ENCODE measurements at places on chromosomes 12 and 14.

- DNase-seq: no peak
Observed at GRCh38 chr12:102920271-102920670, 3.2 kb upstream of the PAH start.

GRCh38 chr12:59699421-59700152 lies 103.8 kb downstream of the SLC16A7 start:
- no peak for DNase-seq

GRCh38 chr12:114286145-114286544 lies 119.8 kb downstream of the TBX5 start:
- DNase-seq: no peak

DNA sequence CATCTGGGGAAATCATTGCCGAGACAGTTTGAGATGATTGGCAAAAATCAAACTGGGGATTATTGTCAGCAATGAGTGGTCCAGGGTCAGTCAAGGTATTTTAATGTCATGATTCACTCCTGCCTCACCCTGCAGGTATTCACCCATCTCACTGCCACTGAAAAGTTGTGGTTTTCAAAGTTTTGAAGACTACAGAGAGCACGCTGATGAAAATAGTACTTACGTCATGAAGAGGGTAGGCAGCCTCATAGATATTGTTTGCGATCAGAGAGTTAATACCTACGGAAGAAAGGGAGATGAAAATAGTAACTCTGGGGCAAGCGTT lies 138.0 kb downstream of the ANO2 start:
- no peak for DNase-seq

GRCh38 chr12:118420673-118421072 lies 44.3 kb downstream of the SUDS3 start:
- no peak for DNase-seq

- no peak for DNase-seq
Observed at GRCh38 chr12:7144414-7145120, 14.4 kb downstream of the CLSTN3 start.

DNA sequence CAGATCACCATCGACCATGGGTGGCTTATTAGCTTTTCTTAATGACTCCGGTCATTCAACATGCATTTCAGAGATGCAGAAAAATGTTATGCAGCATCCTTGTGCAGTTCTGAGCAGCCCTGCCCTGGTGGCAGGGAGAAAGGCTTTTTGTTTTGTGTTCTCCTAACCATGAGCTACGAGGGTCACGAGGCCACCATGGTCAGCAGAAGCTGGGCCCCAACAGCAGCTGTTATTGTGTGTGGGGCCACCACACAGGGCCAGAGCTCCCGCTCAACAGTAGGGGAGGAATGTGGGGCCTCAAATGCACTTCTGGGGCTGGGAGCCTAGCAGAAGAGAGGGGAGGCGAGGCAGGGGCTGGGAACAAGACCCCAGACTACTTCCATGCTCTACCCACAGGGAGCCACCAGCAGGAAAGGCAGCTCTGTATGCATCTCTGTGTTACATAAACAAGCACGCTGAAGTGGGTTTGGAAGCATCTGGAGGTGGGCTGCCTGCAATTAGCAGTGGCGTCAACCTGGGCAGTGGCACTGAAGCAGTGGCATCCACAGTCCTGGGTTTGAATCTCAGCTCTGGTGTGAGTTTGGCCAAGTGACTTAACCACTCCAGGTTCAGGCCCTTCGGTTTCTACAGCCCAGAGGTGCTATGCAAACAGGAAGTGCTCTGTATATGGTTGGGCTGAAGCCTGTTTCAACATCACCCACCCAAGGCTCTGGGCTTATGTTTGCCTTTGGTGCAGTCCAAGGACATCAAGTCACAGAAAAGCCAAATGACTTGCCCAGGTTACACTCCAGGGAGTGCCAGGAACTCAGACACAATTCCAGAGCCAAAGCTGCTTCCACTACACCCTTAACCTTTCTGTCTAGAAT lies 16.3 kb downstream of the GLTP start:
- DNase-seq: no peak

DNA sequence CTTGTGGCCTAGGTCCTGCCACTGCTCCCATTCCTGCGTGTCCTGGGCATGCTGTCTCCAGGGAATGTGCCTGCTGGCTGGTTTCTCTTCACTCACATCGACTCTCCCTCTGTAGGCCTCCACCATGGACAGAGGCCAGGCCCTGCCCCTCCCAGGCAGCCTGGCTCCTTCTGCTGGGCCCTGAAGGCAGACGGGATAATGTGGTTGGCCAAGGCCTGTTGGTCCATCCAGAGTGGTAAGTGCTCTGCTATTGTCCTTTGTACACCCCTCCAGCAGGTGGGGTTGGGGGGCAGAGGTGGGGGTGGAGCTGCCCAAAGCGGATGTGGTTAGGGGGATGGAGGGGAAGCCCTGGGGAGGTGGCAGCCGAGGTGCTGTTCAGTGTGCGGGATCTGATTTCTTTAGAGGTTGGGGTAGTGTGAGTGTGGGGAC lies 9.5 kb upstream of the NR4A1 start:
- DNase-seq: peak; percentile 28

DNA sequence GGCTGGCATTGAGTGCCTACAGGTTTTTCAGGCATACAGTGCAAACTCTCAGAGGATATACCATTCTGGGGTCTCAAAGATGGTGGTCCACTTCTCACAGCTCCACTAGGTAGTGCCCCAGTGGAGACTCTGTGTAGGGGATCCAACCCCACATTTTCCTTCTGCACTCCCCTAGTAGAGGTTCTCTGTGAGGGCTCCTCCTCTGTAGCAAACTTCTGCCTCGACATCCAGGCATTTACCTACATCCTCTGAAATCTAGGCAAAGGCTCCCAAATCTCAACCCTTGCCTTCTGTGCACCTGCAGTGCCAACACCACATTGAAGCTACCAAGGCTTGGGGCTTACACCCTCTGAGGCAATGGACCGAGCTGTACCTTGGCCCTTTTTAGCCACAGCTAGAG lies 179.2 kb downstream of the CCDC91 start:
- DNase-seq: no peak

DNA sequence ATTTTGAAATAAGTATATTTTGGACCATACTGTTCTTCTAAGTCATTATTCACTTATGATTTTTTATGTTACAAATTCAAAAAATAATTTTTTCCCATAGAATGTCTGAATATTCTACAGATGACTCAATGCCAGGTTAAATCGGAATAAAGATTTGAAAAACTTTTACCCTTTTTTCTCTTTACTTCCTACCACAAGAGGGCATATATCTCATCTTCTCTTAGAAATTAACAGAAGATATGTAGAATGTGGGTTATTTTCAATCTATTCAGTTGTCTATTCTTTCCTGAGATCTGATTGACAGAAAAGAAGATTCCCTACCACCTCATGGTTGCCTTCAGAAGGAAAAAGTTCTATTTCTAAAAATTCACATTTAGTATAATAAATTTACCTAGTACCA lies 53.0 kb upstream of the KITLG start:
- no peak for DNase-seq

DNA sequence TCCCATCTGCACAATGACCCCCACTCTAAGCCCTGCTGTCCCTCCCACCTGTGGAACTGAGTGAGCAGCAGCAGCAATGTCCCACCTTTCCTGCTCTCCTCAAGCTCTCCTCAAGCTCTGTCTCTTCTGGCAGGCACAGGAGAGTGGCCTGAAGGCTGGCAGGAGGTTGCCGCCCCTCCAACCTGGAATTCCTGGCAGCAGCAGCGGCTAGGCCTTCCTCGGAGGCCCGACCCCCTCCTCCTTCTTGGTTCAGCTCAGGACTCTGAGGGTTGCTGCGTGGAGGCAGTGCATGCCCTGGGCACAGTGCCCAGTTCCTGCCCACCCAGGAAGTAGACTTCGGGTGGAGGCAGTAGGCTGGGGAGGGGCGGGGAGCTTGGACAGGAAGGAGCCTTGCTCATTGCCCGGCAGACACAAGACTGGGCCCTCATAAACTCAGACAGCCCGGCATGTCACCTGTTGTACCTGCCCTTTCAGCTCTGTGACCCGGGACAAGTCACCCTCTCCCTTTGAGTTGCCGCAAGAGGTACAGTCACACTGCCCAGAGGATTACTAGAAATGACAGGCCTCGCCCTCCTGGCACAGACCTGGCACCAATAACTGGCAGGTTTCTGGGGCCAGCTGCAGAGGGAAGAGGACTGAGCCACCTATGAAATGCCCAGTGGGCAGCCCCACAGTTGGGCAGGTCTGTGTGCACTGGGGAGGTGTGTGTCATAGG lies 2.1 kb upstream of the SERPINA1 start:
- peak; percentile 28 for DNase-seq

- DNase-seq: no peak
Observed at GRCh38 chr12:62660756-62661155, 194.1 kb downstream of the MON2 start.

- no peak for DNase-seq
Observed at GRCh38 chr12:46357438-46358324, 14.9 kb downstream of the SLC38A2 start.

- no peak for DNase-seq
Observed at GRCh38 chr14:37413504-37414003, 181.5 kb downstream of the FOXA1 start.

DNA sequence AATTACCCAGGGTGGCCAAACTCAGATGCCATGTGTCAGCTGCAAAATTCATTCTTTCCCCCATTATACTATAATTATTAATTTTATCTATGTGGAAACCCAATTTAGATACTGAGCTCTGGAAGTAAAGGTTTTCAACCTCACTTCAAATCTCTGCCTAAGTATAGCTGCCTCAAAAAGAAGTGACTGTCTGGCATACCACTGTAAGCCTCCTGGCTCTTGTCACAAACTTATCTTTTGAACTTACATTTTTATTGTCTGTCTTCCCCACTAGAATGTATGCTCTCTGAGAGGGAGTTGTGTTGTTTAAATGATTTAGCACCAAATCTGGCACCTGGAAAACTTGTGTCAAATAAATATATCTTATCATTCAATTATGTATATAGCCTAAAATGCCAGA lies 16.1 kb upstream of the PRICKLE1 start:
- DNase-seq: no peak

DNA sequence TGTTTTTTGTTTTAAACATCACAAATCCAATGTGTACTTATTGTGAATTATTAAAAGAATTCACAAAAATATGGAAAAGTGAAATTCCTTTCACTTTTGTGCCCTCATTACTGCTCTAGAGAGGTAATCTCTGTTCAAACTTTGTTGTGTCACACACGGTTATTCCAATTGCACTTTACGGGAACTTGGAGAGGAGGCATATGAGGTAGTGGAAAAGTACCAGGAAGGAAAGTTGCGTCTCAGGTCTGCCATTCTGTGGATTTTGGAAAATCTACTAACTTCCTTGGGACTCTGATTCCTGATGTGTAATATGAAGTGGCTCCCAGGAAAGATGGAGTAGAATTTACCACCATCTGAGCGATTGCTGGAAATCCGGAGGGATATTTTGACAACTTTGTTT lies 90.9 kb upstream of the DCN start:
- no peak for DNase-seq

- no peak for DNase-seq
Observed at GRCh38 chr12:124804011-124804621, 59.5 kb downstream of the SCARB1 start.

GRCh38 chr12:124675881-124676713 lies 108.7 kb upstream of the NCOR2 start:
- DNase-seq: no peak

DNA sequence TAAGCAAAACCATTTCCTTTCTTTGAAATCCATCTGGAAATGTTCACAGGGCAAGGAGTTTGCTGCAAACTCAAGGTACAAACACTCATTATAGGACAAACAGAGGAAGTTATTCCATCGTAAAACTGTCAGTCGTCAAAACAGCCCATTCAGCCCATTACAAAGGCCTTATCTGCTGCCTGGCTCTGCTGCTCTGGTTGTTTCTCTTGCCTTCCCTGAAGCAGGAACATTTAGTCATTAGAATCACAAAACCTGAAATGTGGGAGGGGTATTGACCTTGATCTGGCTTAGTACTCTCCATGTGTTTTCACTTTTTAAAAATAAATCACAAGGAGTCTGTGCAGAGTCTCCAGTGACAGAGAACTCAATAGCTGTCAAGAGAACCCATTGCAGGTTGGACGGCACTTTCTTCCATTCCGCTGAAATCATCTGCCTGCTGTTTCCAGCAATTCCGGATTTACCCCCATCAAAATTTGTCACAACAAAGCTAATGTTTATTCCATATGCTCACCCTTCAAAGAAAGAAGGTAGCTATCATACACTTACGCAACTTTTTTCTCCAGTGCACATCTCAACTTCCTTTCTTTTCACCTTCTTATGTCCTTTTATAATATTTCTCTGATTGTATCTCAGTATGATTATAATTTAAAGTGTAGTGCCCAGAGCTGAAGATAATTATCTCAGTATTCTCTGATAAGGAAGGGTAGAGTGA lies 24.6 kb upstream of the ITPR2 start:
- no peak for DNase-seq

DNA sequence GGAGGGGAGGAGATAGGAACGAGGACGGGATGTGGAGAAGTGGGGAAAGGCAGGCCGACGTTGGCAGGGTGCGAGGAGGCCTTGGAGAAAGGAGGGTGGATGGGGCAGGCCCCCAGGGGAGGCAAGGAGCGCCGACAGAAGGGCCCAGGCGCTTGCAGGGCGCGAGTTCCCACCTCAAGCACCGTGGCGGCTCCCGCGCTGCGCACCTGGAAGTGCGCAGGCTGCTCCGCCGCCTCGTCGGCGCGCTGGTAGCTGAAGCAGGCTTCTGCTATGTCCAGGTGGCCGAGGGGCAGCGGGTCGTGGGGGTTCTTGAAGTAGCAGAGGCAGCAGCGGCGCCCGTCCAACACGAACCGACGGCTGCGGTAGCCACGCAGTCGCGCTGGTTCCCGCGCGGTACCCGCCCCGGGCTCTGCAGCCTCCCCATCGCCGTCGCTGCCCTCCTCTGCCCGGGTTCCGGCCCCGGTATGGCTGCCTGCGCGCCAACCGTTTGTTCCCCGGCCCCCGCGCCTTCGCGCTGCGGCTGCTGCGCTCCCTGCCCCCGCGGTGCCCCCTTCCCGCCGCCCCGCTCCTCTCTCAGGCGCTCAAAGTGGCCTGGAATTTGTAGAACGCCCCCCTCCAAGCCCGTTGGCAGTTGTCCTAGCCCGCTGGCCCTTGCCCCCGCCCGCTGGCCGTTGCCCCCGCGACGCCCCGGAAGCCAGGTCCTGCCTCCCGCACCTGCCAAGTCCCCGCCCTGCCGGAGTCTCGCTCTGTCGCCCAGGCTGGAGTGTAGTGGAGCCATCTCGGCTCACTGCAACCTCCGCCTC lies 1.1 kb upstream of the ACTR6 start:
- DNase-seq: peak; percentile 85

DNA sequence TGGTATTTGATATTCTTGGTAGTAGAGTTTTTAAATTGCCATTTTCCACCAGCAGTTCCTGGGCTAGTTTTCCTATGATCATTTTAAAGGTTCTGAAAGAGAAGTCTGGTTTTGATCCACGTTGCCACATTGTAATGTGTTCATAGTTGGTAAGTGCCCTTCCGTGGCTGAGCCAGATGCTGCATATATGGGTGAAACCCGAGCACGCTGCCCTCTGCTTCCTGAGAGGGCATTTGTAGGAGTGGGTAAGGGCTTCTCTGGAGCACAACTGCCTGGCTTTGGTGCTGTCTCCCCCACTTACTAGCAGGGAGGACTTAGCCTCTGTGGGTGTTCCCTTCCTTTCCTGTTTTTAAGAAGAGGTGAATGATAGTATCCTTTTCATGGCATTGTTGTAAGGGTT lies 7.1 kb downstream of the SNRNP35 start:
- DNase-seq: no peak

GRCh38 chr12:118356809-118357256 lies 15.9 kb downstream of the TAOK3 start:
- no peak for DNase-seq

GRCh38 chr14:21768116-21768874 lies 94.7 kb upstream of the OR4E1 start:
- DNase-seq: peak; percentile 14

- no peak for DNase-seq
Observed at GRCh38 chr12:101743724-101744472, 4.6 kb upstream of the SYCP3 start.

Measured in activated CD4-positive, alpha-beta T cell treated with anti-CD3 and anti-CD28 coated beads for 48 hours (primary cell).